ENCODE measurements at places on chromosomes 12 and 14.

DNA sequence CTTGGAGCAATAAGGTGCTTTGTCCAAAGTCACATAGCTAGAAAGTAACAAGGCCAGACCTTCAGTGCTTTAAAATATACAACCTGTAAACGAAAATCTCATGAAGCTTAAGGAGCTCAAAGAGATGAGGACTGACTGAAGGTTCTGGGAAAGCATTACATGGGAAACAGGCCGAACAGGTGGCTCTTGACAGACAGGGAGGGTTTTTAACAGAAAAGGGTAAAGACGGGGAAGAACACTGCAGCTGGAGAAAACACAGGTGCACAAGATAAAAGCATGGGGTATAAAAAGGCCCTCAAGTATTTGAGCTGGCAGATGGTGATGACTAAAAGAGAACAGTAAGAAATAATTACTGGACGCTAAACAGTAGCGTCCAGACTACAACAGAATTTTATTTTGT, 257.2 kb downstream of the NELL2 start:
- DNase-seq = no peak

GRCh38 chr12:111341426-111342065, 27.3 kb downstream of the PHETA1 start:
- DNase-seq = no peak

GRCh38 chr14:105100910-105101309, 35.7 kb upstream of the GPR132 start:
- no peak for DNase-seq

- no peak for DNase-seq
Measured at GRCh38 chr14:55389330-55389729, 22.3 kb downstream of the ATG14 start.

- no peak for DNase-seq
Measured at GRCh38 chr12:40225984-40226602, 1.3 kb downstream of the LRRK2 start.

DNA sequence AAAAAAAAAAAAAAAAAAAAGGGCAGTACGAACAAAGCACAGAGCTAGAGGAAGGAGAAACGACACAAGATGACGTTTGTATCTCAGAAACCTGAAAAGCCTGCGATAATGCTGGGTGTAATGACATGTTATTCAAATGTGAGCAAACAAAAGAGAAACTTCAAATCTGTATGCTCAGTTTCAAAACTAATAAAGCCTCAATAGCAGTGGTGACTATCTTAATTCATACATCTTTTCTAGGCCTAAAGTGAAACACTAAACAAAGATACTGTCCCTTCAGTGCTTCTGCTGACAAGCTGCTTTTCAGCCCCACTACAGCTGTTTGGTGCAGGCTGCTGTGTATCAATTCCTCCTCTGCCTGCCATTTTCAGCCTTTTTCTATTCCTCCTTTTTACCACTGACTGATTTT, 15.8 kb downstream of the ITPR2 start:
- no peak for DNase-seq

DNA sequence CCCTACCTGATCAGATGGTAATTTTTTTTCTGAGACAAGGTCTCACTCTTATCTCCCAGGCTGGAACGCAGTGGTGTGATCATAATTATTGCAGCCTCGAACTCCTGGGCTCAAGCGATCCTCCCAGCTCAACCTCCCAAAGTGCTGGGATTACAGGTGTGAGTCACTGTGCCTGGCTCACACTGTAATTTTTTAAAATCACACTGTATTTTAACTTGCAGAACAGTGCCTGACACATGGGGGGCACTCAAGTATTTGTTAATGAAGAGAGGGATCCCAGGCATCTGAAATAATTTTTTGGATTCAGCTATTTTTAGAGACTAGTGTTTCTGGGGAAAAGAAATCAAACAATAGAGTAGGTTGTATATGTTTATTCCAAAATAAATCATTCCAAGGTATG, 21.7 kb downstream of the LIMA1 start:
- no peak for DNase-seq

GRCh38 chr12:50117057-50117622, 5.1 kb downstream of the COX14 start:
- no peak for DNase-seq

DNA sequence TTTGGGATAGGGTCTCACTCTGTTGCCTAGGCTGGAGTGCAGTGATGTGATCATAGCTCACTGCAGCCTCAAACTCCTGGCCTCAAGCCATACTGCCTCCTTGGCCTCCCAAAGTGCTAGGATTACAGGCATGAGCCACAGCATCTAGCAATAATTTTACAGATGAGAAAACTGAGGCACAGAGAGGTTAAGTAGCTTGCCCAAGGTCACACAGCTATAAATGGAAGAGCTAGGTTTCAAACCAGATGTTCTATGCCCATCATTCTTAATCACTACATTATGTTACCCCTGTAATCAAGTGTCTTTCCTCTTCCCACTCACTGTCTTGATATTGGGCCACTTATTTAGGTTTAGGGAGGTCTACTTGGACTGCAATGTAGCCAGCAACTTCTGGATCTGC, 3.6 kb downstream of the SLC17A8 start:
- DNase-seq = no peak

- no peak for DNase-seq
Measured at GRCh38 chr14:40903709-40904108, 703.0 kb upstream of the LRFN5 start.

- DNase-seq = no peak
Measured at GRCh38 chr12:20426191-20426590, 57.9 kb downstream of the PDE3A start.

DNA sequence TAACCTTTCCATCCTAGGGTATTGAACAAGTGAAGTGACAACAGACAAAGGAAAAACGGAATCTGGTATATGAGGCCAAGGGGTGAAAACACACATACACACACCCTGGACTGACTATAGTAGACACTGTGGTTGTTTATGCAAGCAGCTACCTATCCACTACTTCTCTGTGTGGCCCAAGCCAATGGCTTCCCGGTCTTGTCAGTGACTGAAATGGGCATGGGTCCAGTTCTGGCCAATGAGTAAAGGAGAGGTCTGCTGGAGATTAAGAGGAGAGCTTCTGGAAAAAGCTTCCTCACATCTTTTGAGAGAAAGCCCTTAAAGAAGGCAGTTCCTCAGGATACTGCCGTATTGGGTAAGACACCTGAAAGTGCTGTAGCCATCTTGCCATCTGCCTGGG, 19.3 kb downstream of the MBIP start:
- no peak for DNase-seq

GRCh38 chr12:15044471-15044870, 71.6 kb downstream of the PDE6H start:
- no peak for DNase-seq

DNA sequence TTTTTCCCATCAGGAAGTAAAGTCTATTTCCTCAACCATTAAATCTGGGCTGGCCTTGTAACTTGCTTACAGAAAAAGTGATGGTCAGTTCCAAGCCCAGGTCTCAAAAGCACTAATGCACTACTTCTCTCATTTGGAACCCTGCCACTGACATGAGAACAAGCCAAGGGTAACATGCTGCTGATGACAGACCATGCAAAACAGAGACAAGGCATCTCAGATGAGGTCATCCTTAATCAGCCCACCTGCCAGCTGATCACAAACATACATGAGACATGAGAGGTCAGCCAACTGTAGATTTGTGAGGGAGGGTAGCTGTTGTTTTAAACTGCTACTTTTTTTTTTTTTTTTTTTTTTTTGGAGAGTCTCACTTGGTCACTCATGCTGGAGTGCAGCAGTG, 16.2 kb downstream of the TWF1 start:
- DNase-seq = no peak

DNA sequence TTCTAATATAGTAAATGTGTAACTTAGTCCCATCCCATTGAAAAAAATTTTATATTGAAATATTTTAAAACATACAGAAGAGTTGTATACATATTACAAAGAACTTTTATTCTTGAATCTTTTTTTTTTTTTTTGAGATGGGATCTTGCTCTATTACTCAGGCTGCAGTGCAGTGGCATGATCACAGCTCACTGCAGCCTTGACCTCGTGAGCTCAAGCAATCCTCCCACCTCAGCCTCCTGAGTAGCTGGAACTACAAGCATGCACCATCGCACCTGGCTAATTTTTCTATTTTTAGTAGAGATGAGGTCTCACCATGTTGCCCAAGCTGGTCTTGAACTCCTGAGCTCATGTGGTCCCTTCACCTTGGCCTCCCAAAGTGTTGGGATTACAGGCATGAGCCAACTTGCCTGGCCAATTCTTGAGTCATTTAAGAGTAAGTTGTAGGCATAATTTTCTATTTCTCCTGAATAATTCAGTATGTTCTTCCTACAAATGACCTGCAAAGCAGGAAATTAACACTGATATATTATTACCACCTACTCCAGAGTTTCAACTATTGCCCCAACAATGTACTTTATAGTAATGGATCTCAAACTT, 153.0 kb upstream of the BMP4 start:
- no peak for DNase-seq

DNA sequence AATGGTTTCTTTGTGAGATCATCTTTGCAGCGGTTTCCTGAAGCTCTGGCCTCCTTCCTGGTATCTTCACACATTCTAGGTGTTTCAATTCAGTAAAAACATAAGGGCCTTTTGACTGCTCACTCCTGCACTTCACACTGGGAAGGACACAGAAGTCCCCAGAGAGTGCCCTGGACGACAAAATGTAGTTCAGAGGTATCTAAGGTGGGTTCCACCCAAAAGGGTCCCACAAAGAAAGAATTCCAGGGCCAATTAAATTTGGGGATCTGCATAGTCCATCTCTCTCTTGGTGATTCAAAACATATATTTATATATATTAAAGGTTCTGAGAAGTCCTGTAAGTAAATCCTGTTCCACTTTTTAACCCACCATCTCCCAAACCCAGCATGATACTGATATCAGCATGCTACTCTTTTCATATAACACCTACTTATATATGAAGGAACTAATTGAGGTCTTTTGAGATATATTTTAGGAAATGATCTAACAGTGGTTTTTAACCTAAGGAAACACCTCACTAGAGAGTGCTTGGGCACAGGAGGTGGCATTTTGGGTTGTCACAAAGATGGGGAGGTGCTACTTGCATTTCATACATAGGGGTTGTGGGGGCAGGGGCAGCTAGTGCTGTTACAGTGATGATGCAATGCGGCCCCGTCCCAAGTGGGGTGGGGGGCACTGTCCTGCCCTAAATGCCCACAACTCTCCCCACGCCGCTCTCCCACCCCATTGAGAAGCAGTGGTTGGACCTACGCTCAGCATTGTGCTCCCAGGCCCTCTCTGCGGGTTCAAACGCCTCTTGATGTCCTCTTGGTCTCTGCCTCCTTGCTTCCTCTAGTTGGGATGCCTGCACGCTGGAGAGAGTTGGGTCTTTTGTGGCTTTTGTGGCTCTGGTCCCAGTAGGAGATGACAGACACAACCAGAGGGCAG, 109.4 kb downstream of the ARF6 start:
- peak; percentile 63 for DNase-seq

GRCh38 chr12:5899675-5900074, 45.4 kb downstream of the ANO2 start:
- DNase-seq = no peak

- DNase-seq = no peak
Measured at GRCh38 chr12:9730011-9730410, 2.9 kb downstream of the CLECL1 start.

- no peak for DNase-seq
Measured at GRCh38 chr14:72856530-72857266, 37.2 kb downstream of the DPF3 start.

DNA sequence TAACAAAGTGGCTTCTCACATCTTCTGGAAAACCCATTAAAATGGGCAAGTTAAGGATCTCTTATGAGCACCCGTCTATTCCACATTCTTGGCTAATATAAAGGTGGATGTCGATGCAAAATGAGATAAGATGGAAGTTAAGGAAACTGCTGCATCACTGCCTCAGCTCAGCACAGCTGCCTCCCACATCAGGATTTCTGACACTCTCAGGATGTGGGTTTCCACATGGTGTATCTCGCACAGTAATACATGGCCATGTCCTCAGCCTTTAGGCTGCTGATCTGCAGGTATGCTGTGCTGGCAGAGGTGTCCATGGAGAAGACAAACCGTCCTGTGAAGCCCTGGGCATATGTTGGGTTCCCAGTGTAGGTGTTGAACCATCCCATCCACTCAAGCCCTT, 1348.0 kb downstream of the TMEM121 start:
- DNase-seq = no peak

Data from activated CD8-positive, alpha-beta memory T cell treated with anti-CD3 and anti-CD28 coated beads, Interleukin-2, amount 50 U/mL, for 4 hours (primary cell).